SK-MEL-5 (cell line): ENCODE measurements at places on chromosomes 4 and X. TPM values are rescaled to one million over a fixed set of nuclear protein-coding genes. Genes with fewer than 3 reads are reported as not detected.

DNA sequence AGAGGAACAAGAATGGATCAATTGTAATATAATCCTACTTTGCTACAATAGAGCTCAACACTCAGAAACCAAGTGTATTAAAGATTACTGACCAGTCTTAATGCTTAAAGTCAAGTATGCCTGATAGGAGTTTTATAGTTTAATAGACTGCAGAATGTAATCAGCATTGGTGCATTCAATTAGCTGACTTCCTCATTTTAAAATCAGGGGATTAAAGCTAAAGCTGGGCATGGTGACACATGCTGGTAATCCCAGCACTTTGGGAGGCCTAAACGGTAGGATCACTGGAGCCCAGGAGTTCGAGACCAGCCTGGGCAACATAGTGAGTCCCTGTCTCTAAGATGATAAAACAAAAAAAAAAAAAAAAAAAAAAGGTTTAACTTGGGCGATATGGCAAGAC, 10.8 kb downstream of the HNRNPDL start:
- no peak for DNase-seq

DNA sequence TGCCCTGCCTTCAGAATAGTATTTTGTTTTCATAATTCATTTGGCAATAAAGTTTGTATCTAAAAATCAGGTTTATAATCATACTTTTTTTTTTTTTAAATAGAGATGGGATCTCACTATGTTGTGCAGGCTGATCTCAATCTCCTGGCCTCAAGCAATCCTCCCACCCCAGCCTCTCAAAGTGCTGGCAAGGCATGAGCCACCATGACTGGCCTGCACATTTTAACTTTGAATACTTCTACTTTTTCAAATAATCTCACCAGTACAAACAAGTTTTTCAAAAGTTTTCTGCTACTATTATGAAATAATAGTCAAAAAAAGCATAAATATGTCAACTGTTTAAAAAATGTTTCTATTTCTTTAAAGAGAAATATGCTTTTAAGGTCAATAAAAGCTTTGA, 69.6 kb upstream of the GPR34 start:
- DNase-seq: no peak

DNA sequence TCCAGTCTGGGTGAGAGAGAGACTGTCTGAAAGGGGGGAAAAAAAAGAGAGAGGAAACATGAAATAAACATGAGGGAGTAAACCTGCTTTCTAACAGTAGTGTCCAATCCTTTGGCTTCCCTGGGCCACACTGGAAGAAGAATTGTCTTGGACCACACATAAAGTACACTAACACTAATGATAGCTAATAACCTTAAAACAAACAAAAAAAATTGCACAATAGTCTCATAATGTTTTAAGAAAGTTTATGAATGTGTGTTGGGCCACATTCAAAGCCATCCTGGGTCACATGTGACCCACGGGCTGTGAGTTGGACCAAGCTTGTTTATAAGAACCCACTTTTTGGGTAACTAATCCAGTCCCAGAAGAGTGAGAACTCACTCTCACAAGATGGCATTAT, 30.3 kb downstream of the PDS5A start:
- peak; percentile 14 for DNase-seq

GRCh38 chr4:24105327-24106038, 215.6 kb upstream of the PPARGC1A start:
- no peak for DNase-seq

SERTM2 gene
- 0.03 TPM in 1 of 2 replicates, not detected in the other for total RNA-seq
